GF-D8 (cell line): ENCODE measurements at places on chromosomes 4 and X.

GRCh38 chr4:37745946-37746345 lies 59.8 kb upstream of the RELL1 start:
- no peak for DNase-seq

DNA sequence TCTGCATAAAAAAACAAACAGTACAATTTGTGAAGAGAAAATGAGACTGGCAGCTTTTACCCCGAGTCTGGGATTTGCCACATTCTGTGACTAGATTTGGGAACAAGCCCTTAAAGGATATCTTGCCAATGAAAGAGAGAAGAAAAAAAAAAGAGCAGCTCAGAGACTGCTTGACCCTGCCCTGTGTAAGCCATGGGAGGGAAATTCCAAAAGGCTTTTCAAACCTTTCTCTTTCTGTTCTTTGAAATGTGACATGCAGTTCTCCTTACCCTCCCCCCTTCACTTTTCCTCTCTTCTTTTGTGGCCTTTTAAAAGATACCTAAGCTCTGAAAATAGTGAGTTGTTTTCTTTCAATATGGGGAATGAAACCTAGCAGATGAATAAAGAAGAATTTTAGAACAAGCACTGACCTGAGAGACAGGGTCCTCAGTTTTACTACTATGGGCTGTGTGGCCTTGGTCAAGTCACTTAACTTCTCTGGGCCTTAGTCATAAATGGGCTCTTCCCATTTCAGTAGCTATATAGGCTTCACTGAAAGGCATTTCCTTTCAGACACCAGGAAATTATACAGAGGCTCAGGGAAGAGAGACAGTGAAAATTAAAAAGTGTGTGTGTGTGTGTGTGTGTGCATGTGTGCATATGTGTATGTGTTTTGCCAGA lies 5.1 kb downstream of the CCDC160 start:
- no peak for DNase-seq

DNA sequence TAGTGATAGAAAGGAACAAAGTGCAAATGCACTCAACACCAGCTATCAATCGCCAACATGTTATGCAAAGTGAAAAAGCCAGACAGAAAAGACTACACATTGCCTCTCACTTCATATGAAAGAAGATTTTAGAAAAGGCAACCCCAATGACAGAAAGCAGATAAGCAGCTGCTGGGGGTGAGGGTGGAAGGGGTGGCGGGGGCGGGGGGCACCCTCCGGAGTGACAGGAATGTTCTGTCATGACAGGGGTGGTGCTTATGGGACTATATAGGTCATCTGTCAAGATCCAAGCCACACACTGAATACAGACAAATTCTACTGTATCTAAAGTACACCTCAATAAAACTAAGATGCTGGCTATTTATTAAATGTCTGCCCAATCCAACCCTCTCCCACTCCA lies 10.7 kb downstream of the WDR1 start:
- DNase-seq = no peak

DNA sequence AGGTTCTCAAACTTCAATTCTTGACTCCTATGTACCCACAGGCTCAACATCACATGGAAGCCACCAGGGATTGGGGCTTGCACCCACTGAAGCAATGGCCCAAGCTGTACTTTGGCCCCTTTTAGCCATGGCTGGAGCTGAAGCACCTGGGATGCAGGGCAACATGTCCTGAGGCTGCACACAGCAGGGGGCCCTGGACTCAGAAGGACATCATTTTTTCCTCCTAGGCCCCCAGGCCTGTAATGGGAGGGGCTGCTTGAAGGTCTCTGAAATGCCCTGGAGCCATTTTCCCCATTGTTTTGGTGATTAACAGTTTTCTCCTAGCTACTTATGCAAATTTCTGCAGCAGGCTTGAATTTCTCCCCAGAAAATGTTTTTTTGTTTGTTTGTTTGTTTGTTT lies 465.1 kb upstream of the PCDH10 start:
- DNase-seq = no peak

DNA sequence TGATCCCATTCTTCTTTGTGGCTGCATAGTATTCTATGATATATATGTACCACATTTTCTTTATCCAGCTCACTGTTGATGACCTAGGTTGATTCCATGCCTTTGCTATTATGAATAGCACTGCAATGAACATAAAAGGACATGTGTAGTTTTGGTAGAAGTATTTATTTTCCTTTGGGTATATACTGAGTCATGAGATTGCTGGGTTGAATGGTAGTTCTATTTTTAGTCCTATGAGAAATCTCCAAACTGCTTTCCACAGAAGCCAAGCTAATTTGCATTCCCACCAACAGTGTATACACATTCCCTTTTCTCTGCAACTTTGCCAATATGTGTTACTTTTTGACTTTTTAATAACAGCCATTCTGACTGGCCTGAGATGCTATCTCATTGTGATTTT lies 278.3 kb downstream of the PCDH18 start:
- DNase-seq = no peak

- no peak for DNase-seq
Observed at GRCh38 chr4:2067446-2068197, 8.5 kb downstream of the NAT8L start.

DNA sequence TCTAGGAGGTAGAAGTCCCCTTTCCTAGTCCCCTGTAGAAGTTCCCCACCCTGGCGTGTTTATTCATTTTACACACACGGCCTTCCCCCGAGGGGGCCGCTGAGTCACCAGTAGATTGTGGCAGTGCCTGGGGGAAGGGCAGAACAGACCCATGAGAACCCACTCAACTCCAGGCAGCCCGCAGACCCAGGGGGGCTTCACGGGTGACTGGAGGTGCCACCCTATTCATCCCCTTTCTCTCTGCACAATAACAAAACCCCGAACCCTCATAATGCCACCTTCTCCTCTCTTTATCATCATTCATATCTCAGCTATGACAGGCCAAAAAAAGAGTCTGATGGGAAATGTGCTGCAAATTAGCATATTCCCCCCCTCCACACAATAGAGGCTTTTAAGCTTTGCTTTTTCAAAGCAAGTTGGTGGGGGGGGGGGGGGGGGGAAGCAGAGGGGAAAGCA lies 20.4 kb upstream of the GPM6B start:
- DNase-seq = no peak

DNA sequence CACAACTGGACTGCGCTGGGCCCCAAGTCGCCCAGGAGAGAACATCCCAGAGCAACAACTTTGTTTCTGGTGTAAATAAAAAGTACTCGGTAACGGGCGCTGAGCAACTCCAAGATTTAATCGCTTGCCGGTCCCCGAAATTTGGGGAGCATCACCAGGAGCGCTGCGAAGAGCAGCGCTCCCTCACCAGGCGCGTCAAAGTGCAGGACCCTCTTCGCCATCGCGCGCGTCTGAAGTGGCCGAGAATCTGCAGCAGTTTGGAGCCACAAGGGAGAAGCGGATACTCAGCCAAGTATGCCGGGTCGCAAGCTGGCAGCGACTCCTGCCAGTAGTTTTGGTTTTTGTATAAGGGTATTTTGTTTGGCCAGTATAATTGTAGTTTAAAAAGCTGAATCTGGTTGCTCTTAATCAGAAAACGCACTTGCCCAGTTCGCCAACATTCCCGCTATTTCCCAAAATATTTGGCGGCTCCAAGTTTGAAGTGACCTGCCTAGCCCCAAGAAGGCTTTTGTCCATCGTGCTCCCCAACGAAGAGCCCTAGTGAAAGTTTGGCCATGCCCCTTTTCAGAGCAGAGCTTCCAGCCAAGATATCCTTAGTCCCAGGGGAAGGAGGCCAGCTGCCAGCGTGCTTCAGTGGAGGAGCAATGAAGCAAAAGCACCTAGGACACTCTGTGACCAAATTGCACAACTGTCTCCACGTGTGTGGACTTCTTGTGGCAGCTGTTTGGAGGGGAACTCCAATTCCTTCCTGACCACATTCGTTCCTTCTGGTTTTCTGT lies 557 bp upstream of the KDR start:
- no peak for DNase-seq

GRCh38 chr4:19486400-19486799 lies 765.3 kb upstream of the SLIT2 start:
- DNase-seq = no peak

DNA sequence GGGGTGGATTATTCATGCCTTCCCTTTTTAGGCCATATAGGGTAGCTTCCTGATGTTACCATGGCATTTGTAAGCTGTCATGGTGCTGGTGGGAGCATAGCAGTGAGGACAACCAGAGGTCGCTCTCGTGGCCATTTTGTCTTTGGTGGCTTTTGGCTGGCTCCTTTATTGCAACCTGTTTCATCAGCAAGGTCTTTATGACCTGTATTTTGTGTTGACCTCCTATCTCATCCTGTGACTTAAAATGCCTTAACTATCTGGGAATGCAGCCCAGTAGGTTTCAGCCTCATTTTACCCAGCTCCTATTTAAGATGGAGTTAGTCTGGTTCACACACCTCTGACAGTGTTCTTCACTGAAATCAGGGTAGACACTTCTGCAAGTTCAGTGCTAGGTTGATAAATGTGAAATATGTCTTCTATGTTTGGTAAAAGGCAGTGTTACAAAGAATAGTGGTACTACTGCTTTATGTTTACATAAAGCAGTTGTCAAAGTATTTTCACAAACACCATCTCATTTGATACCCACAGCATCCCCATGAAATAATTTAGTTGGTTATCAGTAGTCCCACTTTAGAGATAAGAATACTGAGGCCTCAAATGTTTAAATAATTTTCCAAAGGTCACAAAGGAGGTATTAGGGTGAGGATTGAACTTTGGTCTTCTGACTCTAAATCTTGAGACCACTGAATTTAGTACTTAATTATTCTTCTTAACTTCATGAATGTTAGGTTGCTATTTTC lies 77.1 kb upstream of the C4orf54 start:
- DNase-seq = no peak

DNA sequence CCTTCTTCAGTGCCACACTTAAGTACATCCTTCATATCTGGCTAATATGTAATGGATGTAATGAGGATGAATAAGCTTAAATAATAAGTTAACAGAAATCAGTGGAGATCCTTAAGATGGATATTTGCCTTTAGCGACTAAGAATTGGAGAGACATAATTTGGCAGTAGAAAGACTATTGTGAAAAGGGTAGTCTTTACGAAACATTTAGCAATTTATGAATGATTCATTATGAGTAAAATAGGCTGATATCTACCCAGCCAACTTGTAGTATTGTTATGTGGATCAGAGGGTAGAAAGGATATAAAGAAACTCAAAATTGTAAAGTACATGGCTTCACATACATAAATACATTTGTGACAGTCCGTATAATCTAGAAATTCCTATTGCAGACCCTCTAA lies 2371.8 kb downstream of the PCDH7 start:
- no peak for DNase-seq

DNA sequence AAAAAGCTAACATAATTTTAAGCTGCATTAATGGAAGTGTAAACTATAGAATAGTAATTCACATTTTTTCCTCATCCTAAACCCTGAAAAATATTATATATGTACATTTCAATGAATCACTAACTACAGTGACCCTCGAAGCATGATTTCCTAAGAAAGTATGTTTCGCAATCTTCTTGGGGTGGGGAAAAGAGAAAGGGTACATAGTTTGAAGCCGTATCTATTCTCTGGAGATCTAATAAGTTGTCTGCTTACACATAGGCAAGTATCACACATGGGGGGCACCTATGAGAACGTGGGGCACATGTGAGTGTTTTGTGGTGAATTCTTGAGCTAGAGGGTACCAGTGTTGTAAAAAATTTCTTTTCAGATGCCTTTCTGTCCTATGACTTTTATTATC lies 71.2 kb downstream of the JADE1 start:
- DNase-seq = no peak

- no peak for DNase-seq
Observed at GRCh38 chr4:168666531-168666930, 169.7 kb downstream of the PALLD start.

DNA sequence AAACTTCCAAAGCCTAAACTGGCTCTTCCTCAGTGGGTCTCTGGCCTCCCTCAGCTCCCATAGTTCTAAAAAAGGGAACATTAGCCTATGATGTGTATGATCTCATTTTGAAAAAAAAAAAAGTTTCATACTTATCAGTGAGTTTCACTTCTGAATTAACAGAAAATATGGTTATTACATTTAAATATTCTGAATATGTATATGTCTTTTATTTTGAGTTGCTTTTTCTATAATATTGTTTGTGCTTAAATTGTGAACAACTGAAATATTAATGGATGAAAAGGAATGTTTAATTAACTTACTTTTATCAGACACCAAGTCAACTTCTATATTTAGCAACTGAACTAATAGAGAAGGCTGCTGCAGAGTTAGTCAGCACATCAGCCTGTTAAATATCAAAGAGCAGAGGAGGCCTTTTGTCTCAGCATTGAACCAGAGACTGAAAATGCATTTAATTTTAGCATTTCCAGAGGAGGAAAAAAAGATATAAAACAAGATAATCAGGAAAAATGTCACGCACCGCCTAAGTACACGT lies 20.4 kb upstream of the FHL1 start:
- DNase-seq = no peak

DNA sequence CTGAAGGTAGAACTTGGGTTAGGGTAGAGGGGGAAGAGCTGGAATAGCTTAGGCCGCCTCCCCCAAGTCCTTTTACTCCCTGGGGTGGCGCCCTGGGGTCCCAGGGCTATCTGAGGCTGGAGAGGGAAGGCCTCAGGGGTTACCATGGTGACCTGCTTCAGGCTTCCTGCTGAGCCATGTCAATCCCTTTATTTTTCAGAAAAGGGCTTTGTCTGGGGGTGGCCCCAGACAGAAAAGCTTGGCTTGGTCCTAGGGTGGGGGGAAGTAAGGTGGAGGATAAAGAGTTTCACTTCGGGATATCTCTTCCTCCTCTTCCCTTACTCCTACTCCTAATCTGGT lies 6.3 kb downstream of the EFNB1 start:
- DNase-seq = no peak
